CD8-positive, alpha-beta memory T cell (primary cell): ENCODE measurements at places on chromosomes 2 and 18. TPM values are rescaled to one million over a fixed set of nuclear protein-coding genes. Genes with fewer than 3 reads are reported as not detected.
A peak's percentile ranks its signal among the peaks of the same experiment; 100 is the strongest.

GRCh38 chr2:136242687-136243277 lies 124.8 kb upstream of the CXCR4 start:
- no peaks in the 10 kb centered on the region for H3K36me3 ChIP-seq
- no peaks in the 10 kb centered on the region for H3K27me3 ChIP-seq
- no peak overlapping the region for H3K4me3 ChIP-seq
- peak; percentile 26 for DNase-seq

GRCh38 chr2:134197445-134197844 lies 56.4 kb upstream of the MGAT5 start:
- H3K4me3 ChIP-seq = no peak overlapping the region
- no peak for DNase-seq
- peaks cover 31% of the 10 kb centered on the region for H3K4me1 ChIP-seq
- no peaks in the 10 kb centered on the region for H3K27me3 ChIP-seq

DNA sequence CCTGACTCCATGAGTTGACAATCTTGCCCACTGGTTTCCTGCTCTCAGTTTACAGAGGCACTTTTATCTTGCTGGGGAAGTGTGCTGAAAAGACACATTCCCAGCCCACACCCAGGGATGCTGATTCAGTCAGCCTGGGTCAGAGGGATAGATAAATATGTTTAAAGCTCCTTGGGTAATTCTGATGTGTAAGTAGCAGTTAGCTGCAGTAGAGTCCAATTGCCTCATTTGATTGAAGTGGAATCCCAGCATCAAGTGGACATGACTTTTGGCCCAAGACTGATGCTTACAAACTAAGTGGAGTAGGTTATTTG lies 29.4 kb downstream of the PSD4 start:
- no peaks in the 10 kb centered on the region for H3K27me3 ChIP-seq
- H3K36me3 ChIP-seq = peaks cover 26% of the 10 kb centered on the region
- no peak overlapping the region for H3K4me3 ChIP-seq
- H3K27ac ChIP-seq = no peak overlapping the region
- DNase-seq = no peak
- peaks cover 8% of the 10 kb centered on the region for H3K4me1 ChIP-seq

The NEU4 gene
- not detected for total RNA-seq

- H3K27ac ChIP-seq = no peak overlapping the region
- H3K4me1 ChIP-seq = peaks cover 18% of the 10 kb centered on the region
- no peak overlapping the region for H3K4me3 ChIP-seq
- no peak for DNase-seq
- H3K36me3 ChIP-seq = peaks cover 3% of the 10 kb centered on the region
Measured at GRCh38 chr18:48917579-48918517, 32.9 kb downstream of the SMAD7 start.

- peak within 1 kb of the TSS; percentile 15 for H3K4me3 ChIP-seq
- no peaks in the 10 kb centered on the region for H3K4me1 ChIP-seq
- H3K27me3 ChIP-seq = no peaks in the 10 kb centered on the region
- no peaks in the 10 kb centered on the region for H3K36me3 ChIP-seq
- peak within 1 kb of the TSS; percentile 30 for H3K27ac ChIP-seq
- peak; percentile 79 for DNase-seq
Measured at GRCh38 chr18:26133652-26134051, at the start of gene PSMA8. TSS of gene PSMA8 (plus strand) at chr18:26133869. CDS start at chr18:26133966, 97 bp downstream.

DNA sequence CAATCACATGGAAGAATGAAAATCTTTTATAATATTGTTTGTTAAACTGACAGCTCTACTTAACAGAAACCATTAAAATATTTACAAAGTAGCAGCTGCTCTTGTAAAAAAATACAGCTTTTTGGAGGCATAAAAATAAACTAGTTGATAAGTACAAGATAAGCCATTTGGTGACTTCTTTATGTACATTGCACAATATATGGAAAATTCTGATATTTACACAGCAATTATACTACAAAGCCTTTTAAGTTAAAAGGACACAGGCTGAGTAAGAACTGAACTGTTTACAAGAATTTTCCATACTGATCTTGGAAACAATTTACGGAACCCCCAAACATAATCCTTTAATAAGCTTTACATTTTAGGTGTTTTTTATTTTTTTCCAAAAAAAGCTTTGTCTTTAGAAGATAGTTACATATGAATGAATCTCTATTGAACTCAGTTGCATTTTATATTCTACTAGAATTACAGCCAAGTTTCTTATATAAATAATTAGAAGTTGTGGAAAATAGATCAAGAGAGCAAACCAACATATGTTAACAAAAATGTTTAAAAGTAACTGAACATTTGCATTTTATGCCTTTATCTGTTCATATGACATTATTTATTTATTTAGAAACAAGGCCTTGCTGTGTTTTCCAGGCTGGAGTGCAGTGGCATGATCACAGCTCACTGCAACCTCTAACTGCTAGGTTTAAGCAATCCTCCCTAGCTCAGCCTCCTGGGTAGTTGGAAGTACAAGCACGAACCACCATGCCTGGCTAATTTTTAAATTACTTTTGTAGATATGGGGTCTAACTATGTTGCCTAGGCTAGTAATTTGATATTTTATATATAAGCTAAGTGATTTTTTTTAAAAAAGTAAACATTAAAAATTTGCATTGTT lies 142.5 kb downstream of the OTX1 start:
- H3K27me3 ChIP-seq = no peaks in the 10 kb centered on the region
- H3K27ac ChIP-seq = no peak overlapping the region
- H3K36me3 ChIP-seq = no peaks in the 10 kb centered on the region
- H3K4me3 ChIP-seq = no peak overlapping the region

- peaks cover 43% of the 10 kb centered on the region for H3K4me1 ChIP-seq
- peak; percentile 26 for DNase-seq
- peak overlapping the region; percentile 75 for H3K4me3 ChIP-seq
- peak overlapping the region; percentile 95 for H3K27ac ChIP-seq
- H3K27me3 ChIP-seq = no peaks in the 10 kb centered on the region
- H3K36me3 ChIP-seq = peaks cover 22% of the 10 kb centered on the region
Measured at GRCh38 chr2:234496055-234496834, 636 bp downstream of the ARL4C start.

- H3K27me3 ChIP-seq = no peaks in the 10 kb centered on the region
- H3K4me1 ChIP-seq = no peaks in the 10 kb centered on the region
- no peak overlapping the region for H3K4me3 ChIP-seq
- H3K36me3 ChIP-seq = no peaks in the 10 kb centered on the region
Measured at GRCh38 chr2:143482771-143483170, 353.6 kb downstream of the ARHGAP15 start.

The CBLN2 gene
- total RNA-seq = not detected

- H3K4me3 ChIP-seq = no peak overlapping the region
- no peaks in the 10 kb centered on the region for H3K4me1 ChIP-seq
- H3K36me3 ChIP-seq = no peaks in the 10 kb centered on the region
- no peak overlapping the region for H3K27ac ChIP-seq
- H3K27me3 ChIP-seq = no peaks in the 10 kb centered on the region
Measured at GRCh38 chr2:111100087-111100764, 20.5 kb upstream of the BCL2L11 start.

The UGT1A9 gene
- total RNA-seq = not detected

GRCh38 chr18:53056064-53056463 lies 716.1 kb downstream of the DCC start:
- no peaks in the 10 kb centered on the region for H3K4me1 ChIP-seq
- H3K27me3 ChIP-seq = no peaks in the 10 kb centered on the region
- DNase-seq = no peak
- H3K27ac ChIP-seq = no peak overlapping the region
- H3K36me3 ChIP-seq = no peaks in the 10 kb centered on the region
